ENCODE measurements at places on chromosomes 6 and 20. TPM values are rescaled to one million over a fixed set of nuclear protein-coding genes. Genes with fewer than 3 reads are reported as not detected.

DNA sequence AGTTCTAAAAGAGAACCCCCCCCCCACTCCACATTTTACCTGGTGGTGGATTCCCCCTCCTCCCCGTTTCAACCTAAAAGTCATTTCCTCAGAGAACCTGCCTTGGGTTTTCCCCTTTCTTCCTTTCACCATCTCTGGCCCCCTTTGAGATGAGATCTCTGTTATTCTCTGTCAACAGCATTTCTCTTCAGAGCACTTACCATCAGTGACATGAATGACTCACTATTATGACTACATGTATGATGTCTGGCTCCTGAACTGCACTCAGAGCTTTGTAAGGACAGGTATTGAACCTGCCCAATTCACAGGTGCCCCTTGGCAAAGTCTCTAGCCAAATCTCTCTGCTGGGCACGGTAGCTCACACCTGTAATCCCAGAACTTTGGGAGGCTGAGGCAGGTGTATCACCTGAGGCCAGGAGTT, 61.4 kb upstream of the JARID2 start:
- DNase-seq, result no peak

Gene TULP1
- 0.50 TPM for polyA plus RNA-seq

Gene CLVS2
- 0.08 TPM for polyA plus RNA-seq

- no peak for DNase-seq
Observed at GRCh38 chr6:122429323-122429722, 29.9 kb downstream of the HSF2 start.

Gene LY86
- polyA plus RNA-seq, result 2.4 TPM

- no peak for DNase-seq
Observed at GRCh38 chr6:21748343-21749056, 154.9 kb downstream of the SOX4 start.

- peak; percentile 55 for DNase-seq
Observed at GRCh38 chr6:68638230-68638900, 3.3 kb downstream of the ADGRB3 start.

DNA sequence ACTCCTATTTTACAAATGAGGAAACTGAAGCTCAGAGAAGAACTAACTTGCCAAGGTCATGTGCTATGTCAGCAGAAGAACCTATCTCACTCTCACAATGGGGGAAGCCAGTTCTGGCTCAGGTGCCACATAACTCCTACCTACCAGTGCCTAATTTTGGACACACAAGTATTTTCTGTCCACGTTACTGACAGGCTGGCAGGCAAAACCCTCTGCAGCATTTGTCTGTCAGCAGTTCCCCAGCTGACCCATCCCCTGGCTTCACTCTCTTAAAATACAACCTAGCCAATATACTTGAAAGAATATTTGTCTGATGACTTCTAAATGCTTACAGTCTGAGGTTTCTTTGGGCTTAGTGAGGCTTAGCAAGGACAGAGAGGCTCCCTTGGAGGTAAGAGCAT, 15.5 kb downstream of the GSS start:
- no peak for DNase-seq

- no peak for DNase-seq
Observed at GRCh38 chr6:64539917-64540316, 904.3 kb downstream of the PHF3 start.

DNA sequence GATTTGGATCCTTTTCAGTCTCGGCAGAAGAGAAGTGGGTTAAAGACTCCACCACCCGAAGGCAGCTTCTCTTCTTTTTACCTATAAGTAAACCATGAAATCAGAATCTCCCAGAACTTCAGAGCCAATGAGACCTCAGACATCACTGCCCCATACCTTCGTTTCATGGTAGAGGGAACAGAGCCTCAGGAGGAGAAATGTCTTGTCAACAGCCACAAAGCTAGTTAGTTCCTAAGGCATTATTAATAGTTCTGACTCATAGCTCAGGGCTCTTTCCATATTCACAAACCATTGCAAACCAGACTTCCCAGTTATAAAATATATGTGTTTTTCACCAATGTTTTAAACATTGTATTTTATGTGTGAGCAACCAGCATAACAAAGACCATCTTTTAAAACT, 118.7 kb upstream of the RIPOR2 start:
- DNase-seq, result no peak

GRCh38 chr20:63551068-63551467, 2.9 kb upstream of the FNDC11 start:
- no peak for DNase-seq

Measured in ovary (tissue), 10 donors.